ENCODE measurements at places on chromosomes 11 and 22. TPM values are rescaled to one million over a fixed set of nuclear protein-coding genes. Genes with fewer than 3 reads are reported as not detected.

Gene PGA4
- 1.6 TPM for total RNA-seq

Gene SCARF2
- total RNA-seq, result 4.2 TPM

Gene FAT3
- 70.0 TPM for total RNA-seq

GRCh38 chr11:61635304-61635703 is 44.9 kb upstream of the DAGLA start:
- no peak overlapping the region for H3K27ac ChIP-seq
- H3K36me3 ChIP-seq, result no peaks in the 10 kb centered on the region
- H3K27me3 ChIP-seq, result no peaks in the 10 kb centered on the region
- peaks cover 1% of the 10 kb centered on the region for H3K4me1 ChIP-seq

GRCh38 chr11:68315171-68315920 is 3.0 kb downstream of the LRP5 start:
- peaks cover 34% of the 10 kb centered on the region for H3K4me1 ChIP-seq
- H3K4me3 ChIP-seq, result peak overlapping the region; percentile 96
- H3K36me3 ChIP-seq, result no peaks in the 10 kb centered on the region
- peak overlapping the region; percentile 92 for H3K27ac ChIP-seq

GRCh38 chr11:83725269-83725560 is 439.0 kb upstream of the CCDC90B start:
- no peaks in the 10 kb centered on the region for H3K36me3 ChIP-seq
- peak overlapping the region; percentile 77 for H3K4me3 ChIP-seq
- H3K4me1 ChIP-seq, result peaks cover 20% of the 10 kb centered on the region
- no peaks in the 10 kb centered on the region for H3K27me3 ChIP-seq

GRCh38 chr11:78205256-78205655 is 16.5 kb downstream of the USP35 start:
- no peak for DNase-seq
- H3K27me3 ChIP-seq, result no peaks in the 10 kb centered on the region
- no peak overlapping the region for H3K27ac ChIP-seq
- H3K4me1 ChIP-seq, result peaks cover 4% of the 10 kb centered on the region
- H3K4me3 ChIP-seq, result no peak overlapping the region
- H3K36me3 ChIP-seq, result peaks cover 20% of the 10 kb centered on the region

GRCh38 chr11:65719871-65720210 is 757 bp downstream of the RNASEH2C start:
- peak overlapping the region; percentile 93 for H3K4me3 ChIP-seq
- no peak for DNase-seq
- no peaks in the 10 kb centered on the region for H3K4me1 ChIP-seq
- peak overlapping the region; percentile 67 for H3K27ac ChIP-seq
- peaks cover 9% of the 10 kb centered on the region for H3K27me3 ChIP-seq

DNA sequence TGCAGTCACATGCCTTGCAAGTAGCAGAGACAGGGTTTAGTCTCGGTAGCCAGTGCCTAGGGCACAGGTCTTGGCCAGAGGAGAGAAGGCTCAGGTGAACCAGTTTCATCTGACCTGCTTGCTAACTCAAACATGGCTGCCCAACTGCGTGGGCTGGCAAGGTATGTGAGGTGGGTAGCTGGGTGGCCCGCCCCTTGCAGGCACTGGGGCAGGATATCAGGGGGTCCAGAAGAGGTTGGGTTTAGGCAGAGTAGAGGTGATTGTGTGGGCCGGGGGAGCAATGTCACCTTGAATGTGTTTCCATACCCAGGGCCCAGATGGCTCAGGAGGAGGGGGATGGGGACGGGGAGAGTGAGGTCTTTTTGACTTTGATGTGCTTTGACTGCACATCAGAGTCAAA is 37.7 kb downstream of the ST3GAL4 start:
- H3K4me3 ChIP-seq, result no peak overlapping the region
- H3K4me1 ChIP-seq, result peaks cover 20% of the 10 kb centered on the region
- no peak for DNase-seq
- H3K27ac ChIP-seq, result no peak overlapping the region
- H3K36me3 ChIP-seq, result peaks cover 7% of the 10 kb centered on the region

GRCh38 chr22:26556904-26557303 is 33.0 kb downstream of the TPST2 start:
- H3K36me3 ChIP-seq, result no peaks in the 10 kb centered on the region
- DNase-seq, result no peak
- H3K27me3 ChIP-seq, result no peaks in the 10 kb centered on the region
- peaks cover 9% of the 10 kb centered on the region for H3K4me1 ChIP-seq
- H3K27ac ChIP-seq, result no peak overlapping the region

DNA sequence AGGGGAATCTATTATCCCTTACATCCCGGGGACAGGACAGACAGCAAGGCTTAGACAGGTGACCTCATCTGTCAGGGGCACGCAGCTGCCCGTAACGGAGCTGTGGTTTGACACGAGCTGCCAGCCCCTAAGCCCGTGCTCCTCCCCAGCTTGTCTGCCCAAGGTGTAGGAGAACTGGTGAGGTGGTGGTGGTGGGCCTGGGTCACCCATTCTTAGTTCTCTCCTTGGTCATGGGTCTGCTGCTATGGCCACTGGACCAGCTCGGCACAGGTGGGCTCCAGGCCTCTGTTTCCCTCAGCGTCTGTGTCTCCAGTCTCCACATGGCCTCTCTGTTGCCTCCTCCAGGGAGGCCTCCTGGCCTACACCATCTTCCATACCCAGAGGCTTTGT is 5.4 kb downstream of the PARVG start:
- no peaks in the 10 kb centered on the region for H3K4me1 ChIP-seq
- no peak overlapping the region for H3K27ac ChIP-seq
- no peak for DNase-seq
- H3K4me3 ChIP-seq, result no peak overlapping the region
- H3K27me3 ChIP-seq, result no peaks in the 10 kb centered on the region

GRCh38 chr11:71206186-71206585 is 46.2 kb downstream of the SHANK2 start:
- H3K27ac ChIP-seq, result no peak overlapping the region
- H3K36me3 ChIP-seq, result peaks cover 3% of the 10 kb centered on the region
- H3K27me3 ChIP-seq, result no peaks in the 10 kb centered on the region
- no peak overlapping the region for H3K4me3 ChIP-seq
- H3K4me1 ChIP-seq, result peaks cover 15% of the 10 kb centered on the region

Measured in type B pancreatic cell (in vitro differentiated cells).